Anterior cingulate cortex (tissue), 58 donors: ENCODE measurements at places on chromosomes 1 and 21.

GRCh38 chr1:65141394-65141793, 6.6 kb upstream of the AK4 start:
- DNase-seq: no peak

DNA sequence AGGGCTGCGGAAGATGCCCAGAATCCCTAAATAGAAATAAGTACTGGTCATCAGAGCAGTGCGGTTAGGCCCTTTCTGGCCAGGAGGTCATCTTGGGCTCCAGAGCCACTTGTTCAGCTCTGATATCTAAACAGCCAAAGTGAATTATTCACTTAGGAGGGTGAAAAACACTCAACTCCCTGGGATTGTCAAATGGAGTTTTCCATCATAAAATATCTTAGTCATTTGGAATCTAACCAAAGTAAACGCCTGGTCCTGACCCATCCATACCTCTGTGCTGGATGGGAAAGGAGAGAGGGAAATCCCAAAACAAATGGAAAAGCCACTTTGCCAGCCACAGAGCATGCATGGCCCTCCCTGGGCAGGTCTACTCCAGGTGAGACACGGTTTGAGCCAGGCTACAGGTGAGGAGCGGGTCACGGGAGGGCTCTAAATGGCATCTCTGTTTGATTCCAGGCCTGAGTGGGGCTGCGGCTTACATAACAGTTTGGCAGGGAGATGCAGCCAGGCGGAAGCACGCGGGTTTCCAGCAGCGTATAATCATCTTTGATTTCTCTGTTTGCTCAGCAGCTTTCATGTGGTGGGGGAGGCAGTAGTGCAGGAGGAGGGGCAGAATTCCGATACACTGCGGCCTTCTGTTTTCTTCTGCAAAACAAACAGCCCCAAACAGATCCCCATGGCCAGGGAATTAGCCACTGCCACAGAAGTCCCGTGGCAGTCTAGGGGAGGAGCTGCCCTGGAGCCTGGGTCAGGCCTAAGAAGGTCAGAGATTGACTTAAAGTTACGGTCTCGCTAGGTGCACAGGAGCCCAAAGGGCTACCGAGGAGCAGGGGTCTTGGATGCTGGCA, 59.1 kb upstream of the ZNF648 start:
- DNase-seq: peak; percentile 78

GRCh38 chr1:29082519-29082918, 41.2 kb downstream of the TMEM200B start:
- no peak for DNase-seq

GRCh38 chr1:20211511-20211931, 25.2 kb upstream of the PLA2G2C start:
- DNase-seq: no peak

DNA sequence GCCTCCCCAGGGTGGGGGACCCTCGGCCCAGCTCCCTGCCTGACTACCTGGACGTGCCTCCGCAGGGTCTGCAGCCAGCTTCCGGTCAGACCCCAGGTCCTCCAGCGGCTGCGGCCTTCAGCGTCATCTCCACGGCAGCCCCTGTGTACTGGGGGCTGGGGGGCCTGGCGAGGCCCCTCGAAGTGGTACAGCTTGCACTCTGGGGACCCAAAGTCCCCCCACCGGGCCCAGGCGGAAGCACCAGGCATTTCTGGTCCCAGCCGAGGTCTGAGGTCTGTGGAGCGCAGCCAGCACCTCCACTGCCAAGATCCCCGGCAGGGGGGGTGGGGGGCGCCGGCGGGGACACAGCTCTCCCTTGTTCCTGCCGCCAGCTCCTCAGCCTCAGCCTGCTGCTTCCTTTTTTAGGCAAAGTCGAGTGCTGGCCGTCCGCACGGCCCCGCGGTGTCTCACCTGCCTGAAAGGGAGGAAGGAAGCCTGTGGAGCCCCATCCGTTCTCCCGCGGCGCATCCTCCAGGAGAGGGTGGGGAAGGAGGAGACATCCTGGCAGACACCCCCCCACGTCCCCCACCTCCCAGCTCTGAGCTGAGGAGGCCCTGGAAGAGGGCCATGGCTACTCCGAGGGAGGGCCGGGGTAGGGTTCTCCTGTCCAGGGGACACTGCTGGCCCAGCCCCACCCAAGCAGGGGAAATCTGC, 1.2 kb upstream of the VWA1 start:
- peak; percentile 58 for DNase-seq
